ENCODE measurements at places on chromosomes 7 and 10.

- no peak for DNase-seq
Measured at GRCh38 chr7:147916573-147916972, 674.0 kb upstream of the C7orf33 start.

DNA sequence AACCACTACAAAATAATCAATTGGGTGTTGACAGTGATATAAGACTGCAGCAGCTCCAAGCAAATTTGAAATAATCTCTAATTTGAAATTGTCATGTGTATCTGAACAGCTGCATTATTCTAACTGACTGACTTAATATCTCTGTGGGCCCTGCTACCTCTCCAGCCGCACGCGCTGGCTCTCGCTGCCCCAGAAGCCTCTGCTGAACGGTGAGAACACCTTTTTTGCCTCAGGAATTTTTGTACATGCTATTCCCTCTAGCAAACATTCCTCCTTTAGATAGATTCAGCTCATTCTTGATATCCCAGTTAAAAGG lies 155.9 kb upstream of the MDFIC start:
- DNase-seq: no peak

GRCh38 chr10:66252986-66253385 lies 672.9 kb upstream of the LRRTM3 start:
- DNase-seq: no peak

- no peak for DNase-seq
Measured at GRCh38 chr10:10544890-10545289, 472.8 kb upstream of the CELF2 start.

DNA sequence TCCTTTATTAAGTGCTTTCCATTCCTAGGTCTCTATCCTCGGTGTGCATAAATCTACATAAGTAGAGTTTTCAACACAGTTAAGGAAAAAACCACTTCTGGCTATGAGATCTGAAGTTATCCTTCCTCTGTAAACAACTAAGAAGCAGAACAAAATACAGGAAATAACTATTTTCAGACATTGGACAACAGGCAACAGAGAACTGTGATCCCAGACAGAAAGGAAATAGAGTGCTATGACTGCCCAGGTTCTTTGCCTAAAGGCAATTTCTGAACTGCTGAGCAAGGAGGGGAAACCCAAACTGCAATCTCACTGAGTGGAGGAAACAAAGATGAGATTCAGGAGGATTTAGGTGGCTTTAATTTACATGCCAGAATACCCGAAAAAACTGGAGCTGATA lies 285.4 kb downstream of the SNX13 start:
- DNase-seq: no peak

- no peak for DNase-seq
Measured at GRCh38 chr7:50662996-50663395, 97.8 kb upstream of the DDC start.

GRCh38 chr7:495326-495725 lies 24.3 kb downstream of the PDGFA start:
- no peak for DNase-seq

DNA sequence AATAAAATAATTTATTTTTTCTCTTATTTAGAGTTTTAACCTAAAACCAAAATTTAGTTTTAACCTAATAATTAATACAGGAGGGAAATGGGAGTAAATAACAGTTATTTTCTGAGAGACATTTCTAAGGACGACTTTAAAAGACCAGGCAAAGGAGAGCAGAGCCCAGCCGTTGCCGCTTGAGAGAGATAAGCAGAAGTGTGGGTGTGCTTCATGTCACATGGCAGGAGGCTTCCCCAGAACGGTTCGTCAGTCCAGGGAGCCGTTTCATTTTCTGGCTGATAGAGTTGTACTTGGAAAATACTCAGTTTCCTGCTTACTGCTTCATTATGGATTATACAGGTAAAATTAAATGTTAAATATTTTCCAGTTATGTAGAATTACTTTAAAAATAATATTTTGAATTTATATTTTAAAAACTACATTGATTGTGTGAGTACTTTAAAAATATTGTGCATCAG lies 61.4 kb downstream of the ST7 start:
- peak; percentile 53 for DNase-seq

GRCh38 chr10:131254859-131255252 lies 56.7 kb downstream of the TCERG1L start:
- DNase-seq: no peak

DNA sequence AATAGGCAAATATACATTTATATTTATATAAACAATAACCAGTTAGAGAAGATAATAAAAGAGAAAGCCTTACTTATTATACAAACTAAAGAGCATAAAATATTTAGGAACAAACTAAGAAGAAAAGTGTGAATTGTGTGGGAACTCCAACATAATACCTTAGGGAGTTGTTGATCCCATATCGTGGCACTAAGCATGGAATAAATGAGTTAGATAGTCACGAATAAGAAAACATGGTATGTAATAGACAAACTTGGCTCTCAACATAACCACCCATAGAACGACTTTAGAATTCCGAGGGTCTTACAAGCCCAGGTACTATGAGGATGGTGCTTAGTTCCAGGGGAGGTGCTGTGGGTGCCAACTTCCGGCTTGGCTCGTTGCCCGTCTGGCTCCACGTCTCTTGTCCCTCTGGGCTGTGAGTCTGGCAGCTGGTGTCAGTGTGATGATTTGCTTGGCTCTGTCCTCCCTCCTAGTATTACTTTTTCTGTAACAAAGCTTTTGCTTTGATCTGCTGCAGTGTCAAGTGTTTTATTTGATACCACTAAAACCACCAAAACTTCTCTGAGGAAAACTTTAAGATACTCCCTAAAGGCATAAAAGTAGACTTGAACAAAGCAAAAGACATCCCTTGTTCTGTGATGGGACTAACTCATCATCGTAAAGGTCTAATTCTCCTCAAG lies 9.5 kb upstream of the RBM20 start:
- peak; percentile 42 for DNase-seq

DNA sequence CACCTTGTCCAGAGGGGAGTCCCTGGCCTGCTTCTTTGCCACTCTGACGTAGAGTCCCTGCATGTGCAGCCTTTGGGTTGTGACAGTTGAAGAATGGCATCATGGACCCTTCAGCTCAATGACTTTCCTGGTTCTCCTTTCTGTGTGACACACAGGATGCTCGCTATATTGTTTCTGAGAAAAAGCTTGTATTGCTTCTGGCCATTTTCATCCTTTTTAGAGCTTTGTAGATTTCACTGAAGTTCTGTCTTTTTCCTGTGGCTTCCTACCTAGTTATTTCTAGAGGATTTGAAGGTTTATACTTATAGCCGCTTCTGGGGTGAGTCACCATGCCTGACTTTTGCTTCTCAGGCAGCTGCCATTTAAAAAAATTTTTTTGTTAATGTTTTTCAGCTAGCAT lies 27.0 kb downstream of the SND1 start:
- no peak for DNase-seq

DNA sequence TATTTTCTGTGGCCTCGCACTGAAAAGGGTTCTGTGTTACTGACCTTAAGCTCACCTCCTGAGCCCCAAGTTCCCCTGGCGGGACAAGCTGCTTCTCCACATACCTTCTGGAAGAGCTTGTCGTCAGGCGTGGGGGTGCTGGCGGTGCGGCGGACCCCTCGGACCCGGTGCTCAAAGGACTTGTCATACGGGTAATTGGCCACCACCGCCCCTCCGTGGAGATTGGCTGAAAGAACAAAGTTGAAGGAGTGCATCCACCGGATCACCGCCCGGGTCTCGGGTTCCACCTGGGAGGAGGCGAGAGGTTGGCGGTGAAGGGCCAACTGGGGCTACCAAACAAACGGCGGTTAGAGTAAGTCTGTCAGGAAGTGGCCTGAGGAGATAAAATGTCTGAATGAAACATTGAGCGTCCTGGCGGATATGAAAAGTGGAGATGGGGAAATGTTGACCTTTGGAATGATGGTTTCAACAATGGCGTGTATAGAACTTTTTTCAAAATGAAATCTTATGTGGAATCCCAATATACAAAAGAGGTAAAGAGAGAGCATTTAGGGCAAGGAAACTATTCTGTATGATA lies 16.5 kb downstream of the CPN1 start:
- DNase-seq: no peak

DNA sequence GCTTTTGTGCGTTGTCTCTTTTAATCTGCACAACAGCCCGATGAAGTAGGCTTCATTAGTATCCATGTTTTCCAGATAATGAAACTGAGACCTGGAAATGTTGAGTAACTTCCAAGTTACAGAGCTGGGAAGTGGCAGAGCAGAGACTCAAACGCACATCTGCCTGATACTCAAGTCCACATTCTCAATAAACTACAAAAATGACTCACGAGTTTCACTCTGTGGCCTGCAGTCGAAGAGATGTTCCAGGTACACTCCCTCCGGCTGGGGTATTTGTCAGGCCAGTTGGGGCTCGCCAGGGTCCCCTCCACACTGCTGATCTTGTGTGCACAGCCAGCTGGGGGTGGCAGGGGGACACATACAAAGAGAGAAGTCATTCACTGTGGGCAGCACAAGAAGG lies 17.7 kb upstream of the OPALIN start:
- no peak for DNase-seq

DNA sequence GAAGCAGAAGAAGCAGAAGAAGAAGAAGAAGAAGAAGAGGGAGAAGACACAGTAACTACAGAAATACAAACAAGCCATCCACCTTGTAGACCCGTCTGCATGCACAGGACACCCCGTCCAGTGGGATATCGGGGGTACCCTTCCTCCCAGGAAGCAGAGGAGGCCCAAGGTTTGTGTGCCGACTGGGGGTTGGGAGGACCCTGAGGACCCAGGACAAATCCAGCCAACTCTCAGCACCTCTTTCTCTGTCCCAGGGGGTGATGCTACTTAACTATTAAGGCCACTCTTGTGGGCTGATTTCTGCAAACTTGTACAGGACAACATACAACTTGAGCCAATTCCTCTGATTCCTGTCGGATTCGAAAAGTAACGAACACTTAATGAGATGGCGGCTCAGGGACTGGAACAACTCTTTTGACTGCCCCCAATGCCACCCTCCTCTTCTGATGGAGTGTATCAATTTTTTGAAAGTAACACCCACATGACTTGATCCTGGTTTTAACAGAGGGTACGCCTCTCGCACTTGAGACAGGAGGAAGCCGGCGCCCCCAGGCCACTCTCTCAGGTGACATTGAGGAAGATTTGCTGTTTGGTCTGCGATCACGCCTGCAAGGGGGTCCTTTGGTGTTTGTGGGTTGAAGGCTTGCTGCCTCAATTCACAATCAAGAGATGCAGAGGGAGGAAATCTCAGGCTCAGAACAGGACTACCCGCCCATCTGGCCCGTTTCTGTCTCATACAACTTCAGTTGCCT lies 192.6 kb downstream of the TNS3 start:
- no peak for DNase-seq
